ENCODE measurements at places on chromosomes 6 and 20.

DNA sequence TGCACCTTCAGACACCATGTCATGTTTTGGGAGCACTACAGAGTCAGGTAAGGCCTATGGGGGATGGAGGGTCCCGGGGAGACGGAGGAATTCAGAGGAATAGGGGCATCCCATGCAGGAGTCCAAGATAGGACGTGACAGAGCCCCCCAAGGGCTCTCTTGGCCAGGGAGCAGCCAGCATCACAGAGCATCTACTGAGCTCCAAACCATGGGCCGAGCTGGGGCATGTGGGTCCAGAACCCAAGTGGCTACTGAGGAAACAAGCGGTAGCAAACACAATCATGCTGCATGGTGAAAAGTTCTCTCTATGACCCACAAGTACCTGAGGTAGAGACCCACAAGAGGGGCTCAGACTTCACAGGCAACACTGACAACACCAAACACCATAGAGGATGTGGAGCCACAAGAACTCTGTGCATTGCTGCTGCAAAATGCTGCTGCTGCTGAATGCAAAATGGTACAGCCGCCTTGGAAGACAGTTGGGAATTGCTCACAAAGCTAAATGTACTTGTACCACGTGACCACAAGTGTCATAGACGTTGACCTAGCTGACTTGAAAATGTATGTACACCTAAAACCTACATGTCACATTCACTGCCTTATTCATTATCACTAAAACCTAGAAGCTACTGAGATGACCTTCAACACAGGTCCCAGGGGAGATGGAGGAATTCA, 33.4 kb upstream of the MAS1L start:
- no peak for DNase-seq

GRCh38 chr6:123744840-123745239, 58.8 kb upstream of the NKAIN2 start:
- no peak for DNase-seq

DNA sequence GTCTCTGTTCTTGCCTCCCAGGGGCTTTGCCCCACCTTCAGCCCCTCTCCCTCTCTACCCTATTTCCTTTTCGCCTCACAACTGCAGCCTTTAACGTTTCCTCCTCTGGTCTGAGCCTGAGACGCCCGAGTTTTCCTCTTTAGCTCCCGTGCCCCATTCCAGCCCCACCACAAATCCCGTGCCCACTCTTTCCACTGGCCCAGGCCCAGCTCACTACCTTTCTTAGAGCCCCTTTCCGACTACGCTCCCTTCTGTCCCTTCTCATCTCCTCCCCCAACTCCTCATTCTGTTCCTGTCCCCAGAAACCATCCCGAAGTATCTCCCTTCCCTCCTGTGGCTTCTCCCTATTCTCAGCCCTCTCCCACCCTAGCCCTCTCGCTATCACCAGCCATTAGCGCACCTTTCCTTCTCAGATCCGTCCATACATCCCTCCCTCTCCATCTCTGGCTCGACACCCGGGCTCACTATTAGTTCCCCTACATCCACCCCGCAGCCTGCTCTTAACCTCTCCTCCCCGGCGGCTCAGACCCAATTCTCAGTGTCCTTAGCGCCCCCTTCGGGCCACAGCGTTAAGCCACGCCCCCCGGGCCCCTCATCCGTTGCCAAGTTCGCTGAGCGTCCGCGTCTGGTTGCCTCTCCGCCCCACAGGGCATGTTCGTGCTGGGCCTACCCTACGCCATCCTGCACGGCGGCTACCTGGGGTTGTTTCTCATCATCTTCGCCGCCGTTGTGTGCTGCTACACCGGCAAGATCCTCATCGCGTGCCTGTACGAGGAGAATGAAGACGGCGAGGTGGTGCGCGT, 2.7 kb downstream of the SLC32A1 start:
- DNase-seq, result peak; percentile 47

DNA sequence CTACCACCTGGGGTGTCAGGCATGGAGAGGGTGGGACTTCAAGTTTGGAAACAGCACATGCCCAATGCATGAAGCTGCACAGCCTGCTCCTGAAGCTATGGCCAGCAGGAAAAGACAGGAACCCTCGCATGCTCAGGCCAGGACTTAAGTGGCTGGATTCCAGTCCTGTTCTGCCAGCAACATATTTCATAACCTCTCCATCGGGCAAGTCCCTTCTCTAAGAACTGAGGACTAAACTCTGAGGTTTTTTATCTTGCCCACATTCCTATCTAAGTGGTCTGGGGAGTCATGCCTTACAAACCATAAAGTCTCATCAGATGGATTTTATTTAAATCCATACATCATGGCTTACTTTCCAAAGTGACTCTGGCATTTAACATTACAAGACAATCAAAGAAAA, 27.5 kb upstream of the AGPAT4 start:
- DNase-seq, result no peak

GRCh38 chr6:130749402-130749801, 77.8 kb upstream of the SMLR1 start:
- DNase-seq, result no peak

DNA sequence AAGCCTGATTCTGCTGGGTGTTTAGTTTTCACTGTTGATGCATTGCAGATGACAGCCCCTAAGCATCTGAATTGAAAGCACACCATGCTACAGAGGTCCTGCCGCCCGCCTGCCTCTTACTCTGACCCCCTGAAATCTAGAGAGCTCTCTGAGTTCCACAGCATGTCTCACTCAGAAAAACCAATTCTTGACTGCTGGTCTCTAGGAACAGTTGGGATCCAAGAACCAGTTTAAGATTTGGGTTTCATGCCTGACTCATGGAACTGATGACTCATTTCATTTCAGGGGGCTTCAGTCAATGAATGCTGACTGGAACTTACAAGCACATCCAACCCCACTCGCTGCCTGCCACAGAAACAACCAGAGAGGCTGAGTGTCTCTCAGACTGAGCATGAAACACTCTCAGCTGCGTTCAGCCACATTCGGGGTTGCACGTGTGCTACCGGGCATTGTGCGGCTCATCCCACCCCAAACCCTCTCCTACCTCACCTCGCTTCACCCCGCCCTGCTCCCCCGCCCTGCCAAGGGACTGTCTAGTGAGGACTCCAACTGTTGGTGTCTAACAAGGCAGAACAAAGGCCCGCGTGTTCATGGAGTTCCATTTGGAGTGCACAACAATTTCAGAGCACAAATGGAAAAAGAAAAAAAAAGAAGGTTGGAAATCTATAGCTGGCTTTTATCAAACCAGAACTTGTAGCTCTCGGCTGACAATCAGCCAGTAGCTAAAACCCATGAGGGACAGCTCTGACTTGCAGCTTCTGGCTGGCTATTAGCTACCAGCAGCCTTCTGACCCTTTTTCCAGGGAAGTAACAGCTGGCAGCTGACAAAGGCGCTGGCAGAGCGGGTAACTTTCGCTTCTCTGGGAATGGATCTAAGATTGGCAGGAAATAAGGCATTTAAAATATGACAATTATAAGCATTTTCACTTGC, 20.0 kb upstream of the TRAF3IP2 start:
- no peak for DNase-seq

DNA sequence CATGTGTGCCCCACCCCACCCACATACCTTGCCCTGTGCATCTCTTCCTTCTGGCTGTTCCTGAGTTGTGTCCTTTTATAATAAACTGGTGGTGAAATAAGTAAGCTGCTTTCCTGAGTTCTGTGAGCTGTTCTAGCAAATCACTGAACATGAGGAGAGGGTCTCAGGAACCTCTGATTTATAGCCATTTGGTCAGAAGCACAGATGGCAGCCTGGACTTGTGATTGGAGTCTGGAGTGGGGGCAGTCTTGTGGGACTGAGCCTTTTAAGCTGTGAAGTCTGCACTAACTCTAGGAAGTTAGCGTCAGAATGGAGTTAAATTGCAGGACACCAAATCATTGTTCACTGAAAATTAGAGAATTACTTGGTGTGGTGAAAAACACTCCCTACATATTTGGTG, 245.4 kb downstream of the LRFN2 start:
- no peak for DNase-seq

GRCh38 chr6:83592770-83593394, 80.5 kb downstream of the PRSS35 start:
- DNase-seq, result peak; percentile 49

- no peak for DNase-seq
Observed at GRCh38 chr6:7911345-7911725, 747 bp upstream of the TXNDC5 start.

DNA sequence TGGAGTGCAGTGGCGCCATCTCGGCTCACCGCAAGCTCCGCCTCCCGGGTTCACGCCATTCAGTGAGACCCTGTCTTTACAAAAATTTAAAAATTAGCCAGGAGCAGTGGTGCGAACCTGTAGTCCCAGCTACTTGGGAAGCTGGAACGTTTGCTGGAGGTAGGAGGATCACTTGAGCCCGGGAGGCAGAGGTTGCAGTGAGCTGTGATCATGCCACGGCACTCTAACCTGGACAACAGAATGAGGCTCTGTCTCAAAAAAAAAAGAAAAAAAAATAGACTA, 5.7 kb upstream of the PARD6B start:
- DNase-seq, result no peak

Measured in suppressor macrophage treated with lipopolysaccharide for 4 hours (primary cell).